Suppressor macrophage treated with lipopolysaccharide for 4 hours (primary cell): ENCODE measurements at places on chromosomes 6 and 20.
A peak's percentile ranks its signal among the peaks of the same experiment; 100 is the strongest.

- no peak for DNase-seq
These were observed 100.9 kb downstream of the HFE start for GRCh38 chr6:26187981-26188635.

DNA sequence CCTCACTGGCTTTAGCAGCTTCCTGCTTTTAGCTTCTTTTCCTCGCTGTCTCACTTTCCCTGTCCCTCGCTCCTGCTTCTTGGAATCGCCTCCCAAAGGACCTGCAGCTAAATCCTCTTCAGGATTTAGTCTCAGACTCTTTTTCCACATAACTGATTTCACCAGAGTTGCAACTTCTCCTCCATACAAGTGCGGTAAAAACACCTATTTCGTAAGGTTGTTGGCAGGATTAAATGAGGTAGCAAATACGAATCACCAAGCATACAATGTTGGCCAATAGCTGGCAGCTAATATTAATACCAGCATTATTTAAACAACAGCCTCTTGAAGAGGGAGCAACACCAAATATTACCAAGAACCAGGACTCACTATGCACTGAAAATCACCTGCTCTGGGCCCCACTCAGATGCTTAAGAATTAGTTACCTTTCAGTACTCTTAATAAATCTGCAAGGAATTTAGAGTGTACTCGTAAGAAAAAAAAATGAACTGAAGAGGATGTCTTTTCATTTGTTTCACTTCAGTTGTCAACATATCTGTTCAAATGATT, 123.0 kb downstream of the DTNBP1 start:
- DNase-seq: no peak

DNA sequence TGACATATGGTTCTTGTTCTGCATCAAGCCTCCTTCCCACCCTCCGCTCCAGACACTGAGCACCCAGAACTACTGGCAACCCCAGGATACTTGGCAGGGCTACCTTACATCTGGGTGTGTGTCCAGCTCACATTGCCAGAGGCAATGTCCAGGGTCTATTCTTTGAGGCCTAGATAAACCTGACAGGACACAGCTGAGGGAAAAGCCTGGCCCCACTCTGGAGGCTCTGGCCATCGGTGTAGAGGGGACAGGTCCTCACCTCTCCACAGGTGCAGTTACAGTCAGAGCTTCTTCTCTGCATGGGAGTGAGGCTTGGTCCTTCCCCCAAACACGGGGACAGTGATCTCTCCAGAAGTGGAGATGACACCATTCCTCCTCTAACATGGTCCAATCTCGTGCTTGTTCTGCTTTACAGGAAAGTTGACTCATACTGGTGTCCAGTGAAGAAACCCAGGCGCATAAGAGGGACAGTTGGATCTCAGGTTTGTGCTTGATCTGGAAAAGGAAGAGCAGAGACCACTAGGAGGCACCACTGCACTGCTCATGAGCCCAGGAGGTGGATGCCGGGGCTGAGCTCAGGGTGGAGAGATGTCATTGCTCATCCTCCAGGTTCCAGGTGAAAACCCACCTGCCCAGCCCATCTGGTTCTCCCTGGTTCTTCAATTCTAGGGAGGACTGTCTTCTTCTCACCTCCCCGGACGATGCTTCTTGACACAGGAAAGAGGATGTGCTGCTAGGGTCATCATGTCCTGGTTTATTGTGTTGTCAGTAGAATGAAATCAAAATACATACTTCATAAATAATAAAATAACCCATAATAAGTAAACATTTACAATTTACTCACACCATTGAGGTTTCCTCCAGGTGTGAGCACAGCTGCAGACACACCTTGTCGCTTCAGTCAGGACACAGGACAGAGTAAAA, 14.7 kb downstream of the HLA-F start:
- peak; percentile 85 for DNase-seq

- no peak for DNase-seq
These were observed 178.7 kb downstream of the GJA10 start for GRCh38 chr6:90072935-90073464.

GRCh38 chr20:19821606-19822005, 63.5 kb downstream of the RIN2 start:
- no peak for DNase-seq

DNA sequence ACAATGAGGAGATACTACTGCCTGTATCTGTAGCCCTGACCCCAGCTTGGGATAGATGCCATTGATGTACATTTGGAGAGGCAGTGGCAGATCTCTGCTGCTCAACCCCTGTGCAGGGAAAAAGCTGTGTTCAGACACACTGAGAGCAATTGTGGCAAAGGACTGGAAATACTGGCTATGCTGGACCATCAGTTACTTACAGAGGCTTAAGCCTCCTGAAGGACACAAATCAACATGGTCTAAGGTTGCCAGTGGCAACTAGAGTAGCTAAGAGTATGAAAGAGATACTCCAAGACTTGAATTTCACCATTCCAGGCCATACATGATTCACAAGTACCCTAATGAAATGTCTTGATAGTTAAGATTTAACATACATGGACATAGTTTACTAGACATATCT, 32.4 kb upstream of the ENPP4 start:
- DNase-seq: no peak

GRCh38 chr6:1212919-1213318, 99.0 kb upstream of the FOXQ1 start:
- DNase-seq: no peak

DNA sequence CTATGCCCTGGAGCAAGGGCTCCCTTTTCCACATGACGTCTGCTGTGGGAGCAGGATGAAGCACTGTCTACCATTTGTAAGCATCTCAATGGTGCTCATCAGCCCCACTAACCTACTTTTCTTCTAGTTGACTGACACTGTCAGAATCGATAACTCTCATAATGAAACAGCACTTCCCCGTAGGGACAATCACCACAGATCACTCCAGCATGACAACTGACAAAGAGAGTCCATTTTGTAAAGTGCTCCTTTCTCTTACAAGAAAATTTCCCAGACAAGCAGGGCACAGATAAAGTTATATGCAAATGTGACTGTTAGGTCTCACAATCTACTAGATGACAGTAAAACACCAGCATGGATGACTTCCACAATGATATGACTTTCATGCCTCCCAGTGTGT, 46.4 kb downstream of the HEBP2 start:
- DNase-seq: no peak

GRCh38 chr20:23264545-23264944, 86.0 kb upstream of the NXT1 start:
- no peak for DNase-seq

DNA sequence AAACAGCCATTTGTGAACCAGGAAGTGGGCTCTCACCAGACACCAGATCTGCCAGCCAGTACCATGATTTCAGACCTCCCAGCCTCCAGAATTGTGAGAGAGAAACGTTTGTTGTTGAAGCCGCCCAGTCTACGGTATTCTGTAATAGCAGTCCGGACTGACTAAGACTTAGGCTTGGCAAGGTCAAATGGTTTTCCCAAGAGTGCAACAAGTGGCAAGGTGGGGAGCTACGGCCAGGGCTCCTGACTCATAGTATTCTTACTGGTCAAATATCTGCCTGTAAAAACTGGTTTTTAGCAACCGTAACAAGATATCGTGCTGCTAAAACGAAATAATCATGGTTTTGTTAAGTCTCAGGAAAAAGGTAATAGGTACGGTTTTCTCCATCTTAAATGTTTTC, 37.8 kb downstream of the MCUR1 start:
- DNase-seq: no peak

DNA sequence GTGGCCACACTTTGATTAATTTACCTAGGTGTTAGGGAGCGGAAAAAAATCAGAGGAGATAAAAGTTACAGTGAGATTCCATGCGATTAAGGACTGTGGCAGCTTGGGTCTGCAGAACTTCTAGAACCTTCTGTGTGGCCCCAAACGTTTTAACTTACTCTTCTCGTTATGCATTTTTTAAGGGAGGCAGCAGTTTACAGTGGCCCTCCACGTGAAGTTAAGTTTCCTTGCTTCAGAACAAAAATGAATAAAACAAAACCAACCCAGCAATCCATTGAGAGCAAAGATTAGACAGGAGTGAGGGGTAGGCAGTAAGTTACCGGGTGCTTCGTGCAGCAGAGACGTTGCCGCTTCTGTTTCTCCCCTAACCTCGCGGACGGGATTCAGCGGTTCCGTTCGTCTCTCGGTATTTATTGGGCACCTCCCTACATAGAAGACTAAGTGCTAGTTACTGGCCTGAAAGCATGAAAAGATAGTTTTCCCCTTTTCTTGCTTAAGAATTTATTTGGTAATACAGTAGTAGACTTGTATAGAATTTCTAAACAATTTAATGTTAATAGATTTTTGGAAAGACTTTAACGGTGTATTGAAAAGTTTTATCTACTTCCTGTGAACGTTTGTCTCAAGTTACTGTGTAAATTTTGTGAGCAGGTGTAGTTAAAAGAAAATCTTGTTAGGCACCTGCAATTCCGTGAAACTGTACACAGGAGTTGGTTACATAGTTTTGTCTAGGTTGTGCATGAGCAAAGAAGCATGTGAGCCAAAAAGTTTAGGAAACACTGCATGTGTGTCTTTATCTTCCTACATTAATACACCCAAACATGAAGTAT, 1.1 kb downstream of the BAG2 start:
- DNase-seq: peak; percentile 7

DNA sequence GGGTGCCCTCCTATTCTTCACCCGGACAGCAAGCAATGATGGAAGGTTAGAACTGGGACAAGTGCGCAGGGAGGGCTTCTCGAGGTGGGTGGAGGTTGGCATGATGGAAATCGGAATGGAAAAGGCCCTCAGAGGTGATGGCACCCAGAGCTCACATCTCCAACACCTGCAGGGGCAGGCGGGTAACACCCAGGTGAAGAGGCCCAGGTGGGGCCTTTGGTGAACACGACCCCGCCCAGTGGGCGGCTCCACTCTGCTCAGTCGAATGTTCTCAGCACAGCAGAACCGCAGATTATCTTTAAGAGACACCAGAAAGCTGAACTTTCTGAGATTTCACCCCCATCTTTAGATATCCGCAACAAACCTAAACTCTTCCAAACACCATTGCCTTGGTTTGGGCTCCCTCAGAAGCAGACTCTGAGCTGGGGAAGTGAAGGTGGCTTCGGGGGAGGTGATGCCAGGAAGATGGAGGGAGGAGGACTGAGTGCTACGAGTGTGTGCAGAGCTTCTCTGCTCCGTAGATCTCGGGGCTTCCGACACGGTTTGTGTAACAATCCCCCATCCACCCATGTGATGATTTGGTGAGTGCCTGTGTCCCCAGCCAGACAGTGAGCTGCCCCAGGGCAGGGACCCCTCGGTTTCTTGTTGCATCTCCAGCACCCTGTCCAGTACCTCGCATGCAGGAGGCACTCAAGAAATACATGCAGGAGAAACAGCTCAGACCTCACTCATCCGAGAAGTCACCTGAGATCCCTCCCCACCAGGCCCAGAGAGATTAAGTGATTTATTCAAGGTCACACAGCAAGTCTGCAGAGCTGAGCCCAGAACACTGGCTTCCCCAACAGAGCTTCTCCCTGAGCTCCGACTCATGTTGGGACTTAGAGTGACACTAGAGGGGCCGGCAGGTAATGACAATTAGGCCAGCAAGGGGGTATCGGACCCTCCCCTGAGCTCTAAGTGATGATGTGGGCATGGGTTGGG, 45.4 kb downstream of the BPIFB1 start:
- no peak for DNase-seq

GRCh38 chr20:4040283-4041179, 25.2 kb upstream of the RNF24 start:
- no peak for DNase-seq

GRCh38 chr6:9851541-9852380, 563.1 kb downstream of the TFAP2A start:
- no peak for DNase-seq

GRCh38 chr20:24838546-24839535, 110.2 kb upstream of the CST7 start:
- DNase-seq: no peak

GRCh38 chr6:146341493-146342230, 202.0 kb upstream of the RAB32 start:
- DNase-seq: peak; percentile 61

DNA sequence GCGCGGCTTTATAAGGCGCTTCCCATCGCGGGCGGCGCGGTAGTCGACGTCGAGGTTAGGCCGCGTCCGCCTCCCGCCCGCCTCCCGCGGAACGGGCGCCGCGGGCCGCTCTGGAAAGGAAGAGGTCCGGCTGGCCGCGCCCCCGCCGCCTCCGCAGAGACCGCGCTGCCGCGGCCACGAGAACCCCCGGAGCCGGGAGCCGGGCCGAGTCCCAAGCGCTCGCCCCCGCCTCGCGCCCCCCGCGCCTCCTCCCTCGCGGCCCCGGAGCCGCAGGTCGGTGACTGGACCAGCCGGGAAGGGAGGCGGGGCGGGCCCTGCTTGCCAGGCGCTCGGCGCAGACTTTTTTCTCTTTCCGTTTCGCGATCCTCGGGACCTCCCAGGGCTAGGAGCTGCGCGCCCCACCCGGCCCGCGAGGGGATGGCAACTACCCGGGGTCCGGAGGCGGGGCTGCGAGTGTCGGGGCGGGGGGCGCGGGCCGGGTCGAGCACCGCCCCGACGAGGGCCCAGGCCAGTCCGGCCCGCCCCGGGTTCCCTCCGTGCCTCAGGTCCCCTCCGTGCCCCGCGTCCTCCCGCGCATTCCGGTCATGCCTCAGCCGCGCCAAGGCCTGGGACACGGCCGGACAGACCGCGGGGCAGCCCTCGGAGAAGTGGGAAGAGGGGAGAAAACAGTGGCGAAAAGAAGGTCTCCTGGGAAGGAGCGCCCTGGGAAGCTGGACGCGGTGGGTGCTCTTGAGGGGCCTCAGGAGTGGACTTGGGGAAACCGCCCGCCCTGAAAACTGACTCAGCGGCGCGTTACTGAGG, 417 bp upstream of the PXDC1 start:
- DNase-seq: peak; percentile 94
